Hippocampal formation (tissue), 2 donors: ENCODE measurements at places on chromosomes 7 and 10.
A peak's percentile ranks its signal among the peaks of the same experiment; 100 is the strongest.

DNA sequence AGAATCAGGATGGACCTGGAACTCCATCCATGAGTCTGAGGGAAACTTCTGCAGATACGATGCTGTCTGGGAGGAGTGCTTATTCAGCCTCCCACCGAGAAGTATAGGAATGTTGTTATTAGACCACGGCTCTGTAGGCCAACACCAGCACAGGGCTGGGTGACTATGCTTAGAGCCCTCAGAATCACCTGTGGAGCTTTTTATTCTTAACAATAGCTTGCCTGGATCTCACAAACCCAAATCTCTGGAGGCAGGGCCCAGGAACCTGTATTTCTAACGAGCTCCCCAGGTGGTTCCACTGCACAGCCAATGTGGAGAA lies 55.6 kb upstream of the ARID5B start:
- no peak for DNase-seq

DNA sequence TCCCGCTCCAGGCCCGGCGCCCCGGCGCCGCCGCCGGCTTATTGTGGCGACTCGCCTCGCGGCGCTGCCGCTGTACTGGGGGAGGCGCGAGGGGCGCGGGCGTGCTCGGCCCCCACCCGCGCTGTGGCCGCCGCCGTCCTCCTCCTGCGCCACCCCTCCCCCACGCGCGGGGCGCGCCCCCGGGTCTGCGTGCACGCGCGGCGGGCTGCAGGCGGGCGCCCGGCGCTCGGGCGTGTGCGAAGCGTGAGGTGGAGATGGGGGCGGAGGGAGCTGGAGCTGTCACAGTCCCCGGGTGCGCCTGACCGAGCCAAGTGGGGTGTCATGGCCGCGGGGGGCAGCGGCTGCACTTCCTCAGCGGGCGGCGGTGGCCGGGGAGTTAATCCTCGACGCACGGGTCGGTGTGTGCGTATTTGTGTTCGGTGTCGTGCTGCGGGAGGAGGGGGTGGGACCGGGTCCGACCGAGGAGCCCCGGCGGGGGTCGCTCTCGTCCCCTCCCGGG lies 672 bp downstream of the LCOR start:
- DNase-seq: peak; percentile 88

GRCh38 chr7:68109299-68109698 lies 1112.7 kb downstream of the TYW1 start:
- DNase-seq: no peak

GRCh38 chr7:148437043-148437442 lies 153.5 kb upstream of the C7orf33 start:
- no peak for DNase-seq

GRCh38 chr10:131645756-131646155 lies 255.1 kb upstream of the PPP2R2D start:
- no peak for DNase-seq

- no peak for DNase-seq
These were observed 478.4 kb downstream of the NRG3 start for GRCh38 chr10:82353381-82353780.

GRCh38 chr7:101589052-101589451 lies 40.0 kb downstream of the MYL10 start:
- DNase-seq: no peak

- DNase-seq: no peak
These were observed 88.7 kb upstream of the ZWINT start for GRCh38 chr10:56449770-56450169.

GRCh38 chr10:71525721-71526120 lies 129.0 kb downstream of the CDH23 start:
- no peak for DNase-seq

GRCh38 chr7:98568891-98569290 lies 48.2 kb upstream of the NPTX2 start:
- no peak for DNase-seq

GRCh38 chr7:138460649-138461607 lies 869 bp downstream of the TRIM24 start:
- DNase-seq: peak; percentile 58
